ENCODE measurements at places on chromosomes 1 and 21.

GRCh38 chr21:35254006-35254764 lies 205.1 kb upstream of the RUNX1 start:
- DNase-seq, result no peak

DNA sequence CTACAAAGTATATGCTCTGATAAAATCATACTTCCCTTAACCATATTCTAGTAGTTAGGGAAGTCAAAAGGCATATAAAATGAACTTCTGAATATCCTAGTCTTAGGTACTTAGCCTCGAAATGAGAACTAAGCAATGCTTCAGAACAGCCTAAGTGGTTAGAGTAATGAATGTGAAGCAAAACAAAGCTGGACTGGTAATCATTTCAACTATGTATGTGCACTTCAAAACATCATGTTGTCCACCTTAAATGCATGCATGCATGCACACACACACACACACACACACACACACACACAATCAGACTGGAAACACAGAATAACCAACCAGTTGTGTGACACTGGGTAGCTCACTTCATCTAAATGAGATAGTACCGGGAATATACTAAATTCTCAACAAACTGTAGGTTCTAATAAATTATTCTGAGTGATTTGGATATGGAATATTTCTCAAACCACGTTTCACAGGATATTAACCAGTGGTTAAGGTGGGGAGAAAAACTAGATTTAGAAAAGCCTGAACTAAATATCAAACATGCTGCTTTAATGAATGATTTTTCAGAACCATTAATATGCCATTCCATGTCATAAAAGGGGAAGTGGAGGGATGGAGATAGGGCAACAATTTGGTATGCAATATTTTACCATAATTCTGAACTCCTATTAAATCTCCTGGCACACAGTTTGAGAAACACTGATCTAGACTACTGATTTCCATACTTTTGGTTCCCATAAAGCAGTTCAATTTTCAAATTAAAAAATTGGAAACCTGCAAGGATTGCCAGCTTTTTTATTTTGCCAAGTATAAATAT lies 19.5 kb downstream of the RNF115 start:
- DNase-seq, result no peak

GRCh38 chr1:21841852-21842466 lies 29.9 kb downstream of the LDLRAD2 start:
- DNase-seq, result no peak

- no peak for DNase-seq
These were observed 71.6 kb downstream of the ELAVL4 start for GRCh38 chr1:50180367-50180766.

GRCh38 chr21:45847870-45848269 lies 133.7 kb upstream of the COL6A1 start:
- no peak for DNase-seq

GRCh38 chr1:244161236-244161510 lies 110.1 kb downstream of the ZBTB18 start:
- no peak for DNase-seq

DNA sequence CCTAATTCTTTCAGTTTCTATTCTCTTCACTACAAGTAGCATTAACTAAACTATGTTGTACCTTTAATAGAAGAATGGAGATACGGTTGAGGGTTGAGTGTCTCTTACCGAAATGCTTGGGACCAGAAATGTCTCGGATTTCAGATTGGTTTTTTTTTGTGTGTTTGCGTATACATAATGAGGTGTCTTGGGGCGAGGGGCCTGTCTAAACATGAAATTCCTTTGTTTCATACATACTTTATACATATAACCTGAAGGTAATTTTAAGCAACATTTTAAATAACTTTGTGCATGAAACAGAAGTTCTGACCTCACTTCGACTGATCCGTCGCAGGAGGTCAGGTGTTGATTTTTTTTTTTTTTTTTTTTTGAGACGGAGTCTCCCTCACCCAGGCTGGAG lies 36.3 kb upstream of the MYOCOS start:
- DNase-seq, result no peak

- no peak for DNase-seq
These were observed 3.8 kb downstream of the PTPN7 start for GRCh38 chr1:202156590-202156989.

GRCh38 chr1:2134621-2135307 lies 59.8 kb downstream of the FAAP20 start:
- DNase-seq, result no peak

DNA sequence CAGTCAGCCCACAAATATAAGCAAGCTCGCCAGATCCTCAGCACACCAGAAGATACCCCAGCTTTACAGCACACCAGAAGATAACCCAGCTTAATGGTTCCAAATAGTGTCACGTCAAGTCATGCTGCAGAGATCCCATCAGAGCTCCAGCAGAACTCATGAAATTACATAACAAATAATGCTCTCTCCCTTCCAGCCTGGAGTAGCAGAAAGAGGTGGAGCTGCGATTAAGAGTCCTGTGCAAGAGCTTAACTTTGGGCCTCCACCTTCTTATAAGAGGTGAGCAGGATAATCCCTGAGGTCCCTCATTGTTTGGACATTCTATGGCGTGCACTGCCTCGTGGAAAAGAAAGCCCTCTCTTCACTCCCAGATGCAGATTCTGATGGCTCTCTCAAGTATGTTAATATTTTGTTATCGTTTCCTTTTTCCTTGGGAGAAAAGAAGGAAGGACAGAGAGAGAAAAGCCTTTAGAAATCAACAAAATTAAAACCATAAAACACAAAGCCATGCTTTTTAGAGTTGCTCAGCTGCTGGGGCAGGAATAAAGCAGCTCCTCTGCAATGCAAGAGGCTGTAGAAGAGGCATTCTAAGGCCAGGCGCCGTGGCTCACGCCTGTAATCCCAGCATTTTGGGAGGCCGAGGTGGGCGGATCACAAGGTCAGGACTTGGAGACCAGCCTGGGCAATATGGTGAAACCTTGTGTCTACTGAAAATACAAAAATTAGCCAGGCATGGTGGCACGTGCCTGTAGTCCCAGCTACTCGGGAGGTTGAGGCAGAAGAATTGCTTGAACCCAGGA lies 59.1 kb downstream of the GLUL start:
- no peak for DNase-seq

GRCh38 chr21:17386498-17386897 lies 126.3 kb upstream of the CXADR start:
- DNase-seq, result no peak

GRCh38 chr1:247358920-247359319 lies 27.3 kb upstream of the ZNF496 start:
- no peak for DNase-seq

- no peak for DNase-seq
These were observed 2.9 kb downstream of the CD247 start for GRCh38 chr1:167515461-167515860.

- no peak for DNase-seq
These were observed 129.6 kb upstream of the COA6 start for GRCh38 chr1:234243521-234244260.

GRCh38 chr1:69994241-69994640 lies 211.1 kb downstream of the LRRC40 start:
- no peak for DNase-seq

- no peak for DNase-seq
These were observed 16.8 kb downstream of the LAMC1 start for GRCh38 chr1:183039985-183040447.

DNA sequence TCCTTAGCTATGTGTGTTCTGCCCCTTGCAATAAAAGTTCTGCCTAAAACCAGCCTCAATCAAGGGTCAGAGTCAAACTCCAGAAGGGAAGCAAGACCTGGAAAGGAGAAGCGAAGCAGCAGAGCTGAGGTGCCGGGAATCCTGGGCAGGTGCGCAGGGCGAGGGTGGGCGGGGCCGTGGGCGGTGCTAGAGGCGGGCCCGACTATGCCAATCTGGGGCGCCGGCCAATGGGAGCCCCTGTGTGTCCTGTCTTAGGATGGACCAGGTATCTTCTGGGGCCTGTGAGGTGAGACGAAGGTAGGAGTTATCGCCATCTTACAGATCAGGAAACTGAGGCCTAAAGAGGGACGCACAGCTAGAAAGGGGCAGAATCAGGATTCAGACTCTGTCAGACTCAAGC lies 120.3 kb downstream of the PTPRU start:
- no peak for DNase-seq

DNA sequence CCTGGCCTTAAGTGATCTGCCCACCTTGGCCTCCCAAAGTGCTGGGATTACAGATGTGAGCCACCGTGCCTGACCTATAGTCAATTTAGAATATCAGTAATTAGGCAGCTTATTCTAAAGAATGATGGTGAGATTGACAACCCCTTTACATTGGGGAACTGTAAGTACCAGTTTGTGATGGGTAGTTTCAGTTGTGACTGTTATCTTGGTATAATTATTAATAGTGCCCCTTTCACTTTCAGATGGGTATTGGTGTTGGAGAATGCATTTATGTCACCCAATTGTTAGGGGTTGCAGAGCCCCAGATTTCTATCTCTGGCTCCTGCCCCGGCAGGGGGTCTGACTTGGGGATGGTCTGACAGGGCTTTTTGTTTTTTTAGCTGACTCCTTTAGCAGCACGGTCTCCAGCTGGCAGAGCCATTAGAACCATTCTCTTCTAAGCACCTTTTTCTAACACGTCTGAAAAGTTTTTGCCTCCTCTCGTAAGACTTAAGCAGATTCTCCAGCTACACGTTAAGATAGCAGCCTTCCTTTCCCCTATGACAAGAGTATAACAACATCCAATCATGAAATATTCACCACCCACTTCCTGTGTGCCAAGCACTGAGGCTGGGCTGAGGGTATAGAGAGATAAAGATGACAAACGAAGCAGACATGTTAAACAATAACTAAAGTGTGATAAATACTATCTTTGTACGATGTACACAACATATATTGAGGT lies 157.8 kb downstream of the SDCCAG8 start:
- no peak for DNase-seq

Measured in NCI-H1694 treated with DMSO at 0.1 percent for 48 hours (cell line).